Pancreas (tissue), 10 donors: ENCODE measurements at places on chromosomes 5 and 9.

- DNase-seq: no peak
Observed at GRCh38 chr9:23638837-23639426, 187.1 kb downstream of the ELAVL2 start.

DNA sequence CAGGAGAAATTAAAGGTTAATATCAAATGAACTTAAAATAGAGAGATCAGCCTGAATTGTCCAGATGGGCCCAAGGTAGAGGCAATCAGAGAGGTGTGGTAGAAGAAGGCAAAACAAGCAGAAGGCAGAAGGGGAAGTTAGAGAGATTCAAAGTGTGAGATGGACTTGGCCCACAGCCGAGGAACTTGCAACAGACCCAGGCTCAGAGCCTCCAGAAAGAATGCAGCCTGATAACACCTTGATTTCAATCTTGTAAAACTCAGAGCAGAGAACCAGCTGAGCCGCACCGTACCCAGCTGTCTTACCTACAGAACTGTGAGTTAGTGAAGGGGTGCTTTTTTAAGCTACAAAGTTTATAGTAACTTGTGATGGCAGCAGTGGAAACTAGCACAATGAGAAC is 190.9 kb downstream of the RFK start:
- DNase-seq: peak; percentile 16

DNA sequence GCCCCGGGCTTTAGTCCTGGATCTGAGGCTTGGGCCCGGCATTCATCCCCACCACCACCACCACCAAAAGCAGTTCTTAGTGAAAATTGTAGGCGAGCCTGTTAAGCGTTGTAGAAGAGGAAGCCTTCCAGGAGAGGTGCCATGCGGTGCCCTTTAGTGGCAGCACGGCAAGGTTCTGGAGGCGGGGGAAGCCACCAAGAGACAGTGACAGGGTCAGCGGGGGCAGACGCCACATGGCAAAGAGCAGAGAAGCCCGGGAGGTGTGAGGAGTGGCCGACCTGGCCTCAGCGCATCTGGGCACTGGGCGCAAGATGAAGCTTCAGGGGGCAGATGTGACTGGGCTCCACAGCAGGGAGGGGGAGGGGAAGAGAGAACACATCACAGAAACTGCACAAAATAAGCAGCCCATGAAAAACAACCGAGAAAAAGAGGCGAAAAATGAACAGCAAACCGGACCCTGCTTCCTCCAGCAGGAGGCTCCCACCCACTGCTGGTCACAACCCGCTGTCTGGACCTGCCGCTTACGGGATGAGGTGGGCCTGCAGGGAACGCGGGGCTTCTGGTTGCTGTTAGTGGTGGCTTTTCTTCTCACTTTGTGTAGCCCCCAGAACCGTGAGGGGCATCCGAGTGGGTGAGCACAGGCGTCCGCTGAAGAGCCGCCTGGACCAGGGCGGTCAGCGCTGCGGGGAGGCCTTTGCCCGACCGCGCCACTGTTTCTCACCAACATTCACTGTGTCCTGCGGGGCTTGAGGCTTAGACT is 4.3 kb downstream of the LRRC14B start:
- DNase-seq: no peak

DNA sequence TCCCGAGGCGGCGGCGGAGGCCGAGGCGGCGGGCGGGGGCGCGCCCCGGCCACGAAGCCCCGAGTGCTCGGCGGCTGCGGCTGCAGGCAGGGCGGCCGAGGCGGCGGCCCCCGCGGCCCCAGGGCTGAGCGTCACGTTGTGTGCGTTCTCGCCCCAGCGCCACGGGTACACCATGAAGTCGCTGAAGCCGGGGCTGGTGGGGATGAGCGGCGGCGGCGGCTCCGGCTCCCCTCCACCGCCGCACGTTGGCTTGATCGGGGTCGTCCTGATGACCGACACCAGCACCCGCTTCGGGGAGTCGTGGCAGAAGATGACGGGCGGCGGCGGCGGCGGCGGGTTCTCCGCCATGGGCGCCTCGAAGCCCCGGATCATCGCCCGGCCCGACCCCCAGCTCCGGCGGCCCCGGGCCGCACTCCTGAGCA is 498 bp downstream of the ZNF367 start:
- DNase-seq: no peak
